ENCODE measurements at places on chromosomes 13 and 19.
A peak's percentile ranks its signal among the peaks of the same experiment; 100 is the strongest.

GRCh38 chr13:114174529-114174961, 4.5 kb upstream of the CFAP97D2 start:
- no peak for DNase-seq

DNA sequence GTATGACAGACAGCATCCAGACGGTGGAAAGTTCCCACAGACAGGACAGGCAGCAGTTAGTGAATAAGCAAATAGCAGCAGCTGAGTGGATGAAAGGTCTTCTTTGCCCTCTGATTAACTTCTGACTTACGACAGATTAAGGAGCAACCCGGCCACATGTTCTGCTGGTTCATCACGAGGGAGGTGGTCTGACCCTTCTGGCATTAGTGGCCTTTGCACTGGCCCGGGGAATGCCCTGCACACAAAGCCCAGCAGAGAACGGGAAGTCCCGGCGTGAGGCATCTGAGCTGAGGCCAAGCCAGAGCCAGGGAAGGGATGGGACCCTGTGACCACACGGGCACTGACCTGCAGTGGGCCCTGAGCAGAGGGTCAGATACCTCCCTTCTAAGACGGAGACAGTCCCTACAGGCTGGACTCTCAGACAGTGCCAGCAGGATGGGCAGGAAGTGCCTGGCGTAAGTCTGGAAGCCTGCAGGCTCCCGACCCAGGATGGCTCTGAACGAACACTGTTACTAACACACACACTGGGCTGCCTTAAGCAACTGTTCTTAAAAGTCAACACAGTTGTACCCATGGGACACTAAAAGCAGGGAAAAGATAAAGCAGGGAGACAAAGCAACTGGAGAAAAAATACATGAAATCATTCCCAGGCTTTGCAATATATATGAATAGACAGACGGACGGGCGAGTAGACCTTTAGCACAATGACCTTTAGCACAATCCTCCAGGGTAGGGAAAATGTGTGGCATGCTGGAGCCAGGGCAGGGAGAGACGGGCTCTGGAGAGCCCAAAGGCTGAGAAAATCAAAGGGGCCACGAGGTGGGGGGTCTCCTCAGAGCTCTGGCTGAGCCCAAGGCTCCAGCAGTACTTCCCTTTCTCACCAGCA, 6.3 kb downstream of the C19orf12 start:
- no peak for DNase-seq

DNA sequence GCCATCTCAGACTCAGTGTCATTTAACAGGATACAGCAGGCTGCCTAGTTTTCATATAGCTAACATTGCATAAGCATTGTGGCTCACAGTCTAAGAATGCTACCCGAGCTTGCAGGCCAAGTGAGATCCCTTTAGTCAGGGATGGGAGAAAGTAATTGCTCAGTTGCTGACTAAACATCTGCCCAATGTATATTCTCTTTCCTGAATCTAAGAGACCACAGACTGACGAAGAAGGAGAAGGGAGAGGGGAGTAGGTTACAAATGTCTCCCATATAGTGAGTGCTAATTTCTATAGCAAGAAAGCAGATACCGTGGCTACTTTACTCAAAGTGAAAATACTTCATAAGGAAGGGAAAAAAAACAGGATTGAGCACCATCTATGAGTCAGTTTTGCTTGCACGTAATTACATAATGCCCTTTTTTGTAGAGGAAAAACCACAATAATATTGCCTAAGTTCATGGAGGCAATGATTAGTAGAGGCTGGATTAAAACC, 453.9 kb downstream of the COG6 start:
- peak; percentile 96 for DNase-seq

GRCh38 chr13:90918536-90918935, 429.0 kb upstream of the MIR17HG start:
- peak; percentile 93 for DNase-seq

GRCh38 chr19:19064811-19065745, 1.3 kb downstream of the SLC25A42 start:
- no peak for DNase-seq

DNA sequence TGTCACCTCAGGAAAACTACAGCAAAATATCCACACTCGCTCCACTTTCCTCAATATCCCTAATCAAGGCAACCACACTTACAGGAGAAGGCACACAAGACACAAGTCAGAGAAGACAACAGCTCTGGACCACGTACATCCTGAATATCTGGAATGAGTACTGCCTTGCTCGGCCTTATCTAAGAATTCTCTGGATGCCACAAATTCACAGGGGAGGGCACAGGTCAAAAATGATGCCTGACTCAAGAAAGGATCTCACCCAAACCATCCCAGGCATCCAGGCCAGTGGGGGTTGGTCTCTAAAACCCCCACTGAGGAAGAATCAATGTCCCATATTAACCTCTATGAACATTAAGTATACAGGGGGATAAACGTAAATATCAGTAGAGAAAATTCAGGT, 29.9 kb downstream of the ATP7B start:
- DNase-seq = peak; percentile 36

DNA sequence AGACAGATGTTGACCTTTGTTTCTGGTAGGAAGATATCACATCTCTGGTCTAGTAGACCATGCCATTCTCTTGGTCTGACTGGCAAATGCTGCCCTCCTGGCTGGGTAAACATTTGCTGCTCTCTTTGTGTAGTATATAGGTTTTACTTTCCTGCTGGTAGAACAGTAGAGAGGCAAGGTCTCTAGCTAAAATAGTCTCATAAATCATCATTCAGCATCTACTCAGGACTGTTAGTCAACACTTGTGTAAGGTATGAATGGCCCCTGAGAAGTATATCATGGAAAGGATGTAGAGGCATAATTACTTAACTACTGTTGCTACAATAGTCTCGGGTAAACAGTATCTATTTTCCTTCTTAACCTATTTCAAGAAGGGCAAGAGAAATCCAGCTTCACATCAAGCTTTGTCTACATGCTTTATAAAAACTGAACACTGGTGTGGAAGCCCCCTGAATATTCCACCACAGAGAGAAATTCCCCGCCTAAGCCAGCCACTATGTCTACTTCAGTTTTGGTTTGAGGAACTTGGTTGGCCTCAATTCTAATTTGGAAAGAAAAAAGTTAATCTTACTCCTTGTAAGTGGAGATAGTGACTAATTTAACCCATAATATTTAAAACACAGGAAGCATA, 18.4 kb upstream of the MYCBP2 start:
- DNase-seq = no peak

DNA sequence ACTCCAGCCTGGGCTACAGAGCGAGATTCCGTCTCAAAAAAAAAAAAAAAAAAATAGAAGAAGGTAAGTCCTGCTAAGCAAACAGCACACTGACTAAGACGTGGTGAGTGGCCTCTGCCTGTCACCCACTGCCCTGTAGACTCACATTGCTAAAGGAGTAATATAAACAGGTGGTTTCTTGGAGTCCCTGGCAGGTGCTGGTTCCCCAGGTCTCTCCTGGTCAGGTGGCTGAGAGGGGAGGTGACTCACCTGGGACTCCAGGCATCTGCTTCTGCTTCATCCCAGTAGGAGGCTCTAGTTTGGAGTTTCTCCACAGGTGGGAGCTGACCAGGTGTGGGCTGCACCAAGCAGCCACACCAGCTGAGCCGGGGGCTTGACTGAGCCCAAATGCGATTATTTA, at the start of gene OR10H1:
OR10H1 (minus strand) TSS at position 359 of the 400 bp plus-strand sequence. CDS start 7,627 bp downstream, outside the sequence.
- no peak for DNase-seq

DNA sequence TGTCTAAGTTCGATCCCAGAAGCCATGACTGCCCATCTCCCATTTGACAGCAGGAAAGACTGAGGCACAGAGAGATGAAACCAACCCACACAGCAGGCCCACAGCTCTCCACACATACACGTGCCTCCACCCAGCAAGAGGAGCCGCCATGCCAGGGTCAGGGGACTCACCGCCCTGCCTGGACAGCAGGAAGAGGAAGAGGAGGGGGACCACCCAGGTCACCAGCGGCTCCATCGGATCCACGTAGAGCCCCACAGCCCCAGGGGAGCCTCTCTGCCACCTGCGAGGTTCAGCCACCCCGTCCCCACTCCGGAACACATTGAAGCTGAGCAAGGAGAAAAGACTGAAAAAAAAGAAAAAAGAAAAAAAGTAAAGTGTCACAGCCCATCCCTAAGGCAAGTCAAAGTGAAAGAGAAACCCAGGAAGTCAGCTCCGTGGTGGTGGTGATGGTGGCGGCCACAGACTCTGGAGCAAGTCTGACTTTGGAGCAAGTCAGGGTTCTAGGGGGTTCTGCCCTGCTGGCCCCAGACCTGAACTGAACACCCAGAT, at the start of gene IL12RB1:
IL12RB1 (minus strand) TSS at position 345 of the 549 bp plus-strand sequence; CDS start at position 234, 111 bp downstream.
- no peak for DNase-seq

GRCh38 chr19:29439688-29440550, 85.9 kb upstream of the VSTM2B start:
- DNase-seq = no peak

DNA sequence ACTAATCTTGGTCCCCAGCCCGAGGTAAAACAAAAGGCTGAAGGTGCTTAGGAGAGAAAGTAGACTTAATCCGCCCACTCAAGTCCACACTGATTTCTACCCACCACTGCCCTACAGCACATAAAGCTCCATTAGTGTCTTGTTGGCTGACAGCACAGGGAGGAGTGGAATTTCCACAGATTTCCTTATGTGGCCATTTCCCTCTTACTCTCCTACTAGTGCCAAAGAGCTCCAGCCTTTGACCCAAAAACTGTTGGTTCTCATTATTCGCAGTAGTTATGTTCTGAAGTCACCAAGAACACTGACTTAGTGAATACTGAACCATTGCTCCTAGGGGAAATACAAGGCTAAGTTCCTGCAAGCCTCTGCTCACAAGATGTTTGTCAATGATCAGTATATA, 61.2 kb downstream of the RAB20 start:
- no peak for DNase-seq

DNA sequence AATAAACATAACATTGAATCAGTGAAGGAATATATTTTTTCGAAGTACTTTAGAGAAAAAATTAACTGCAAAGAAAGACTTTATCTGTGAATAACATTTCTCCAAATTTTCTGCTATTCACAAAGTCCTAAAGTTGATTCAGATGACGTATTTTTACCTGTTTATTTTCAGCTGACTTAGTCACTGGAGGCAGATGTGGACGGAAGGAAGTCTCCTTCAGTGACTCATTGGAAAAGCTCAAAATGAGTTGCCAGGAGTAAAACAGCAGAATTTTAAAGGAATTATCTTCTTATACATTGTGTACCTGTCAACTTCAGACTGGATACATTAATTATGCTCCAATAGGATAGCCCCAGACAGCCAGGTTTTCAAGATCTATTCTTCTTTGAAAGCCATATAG, 679.3 kb upstream of the GPC6 start:
- peak; percentile 75 for DNase-seq

DNA sequence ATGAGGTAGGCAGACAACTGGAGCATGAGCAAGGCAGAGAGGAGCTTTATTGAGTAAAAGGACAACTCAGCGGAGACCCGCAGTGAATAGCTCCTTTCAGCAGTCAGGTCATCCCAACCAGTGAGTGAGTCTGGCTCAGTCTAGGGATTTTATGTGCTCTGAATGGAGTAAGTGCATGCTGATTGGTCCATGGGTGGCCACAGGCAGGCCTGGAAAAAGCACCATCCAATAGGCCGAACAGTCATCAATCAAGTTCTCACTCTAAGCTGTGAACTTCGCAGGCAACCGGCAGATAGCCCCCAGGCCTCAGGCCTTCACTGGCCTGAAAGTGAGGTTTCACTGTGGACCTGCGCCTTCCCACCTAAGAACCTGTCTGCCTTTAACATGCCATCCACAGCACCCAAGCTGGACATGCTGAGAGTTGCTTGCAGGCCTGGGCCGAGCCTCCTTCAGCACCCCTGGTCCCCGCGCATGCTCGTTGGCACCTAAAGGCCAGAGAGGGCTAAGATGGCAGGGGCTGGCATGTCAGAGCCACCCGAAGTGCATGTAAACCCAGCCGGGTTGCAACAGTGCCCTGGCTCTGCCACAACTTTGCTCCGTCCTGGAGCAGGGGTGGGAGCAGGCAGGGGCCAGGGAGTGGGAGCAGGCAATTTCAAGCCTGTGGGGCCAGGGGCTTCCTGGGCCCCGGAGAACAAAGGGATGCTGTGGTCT, 698.7 kb downstream of the SLITRK1 start:
- no peak for DNase-seq

GRCh38 chr19:9070066-9070465, 16.8 kb upstream of the OR1M1 start:
- DNase-seq = peak; percentile 19

DNA sequence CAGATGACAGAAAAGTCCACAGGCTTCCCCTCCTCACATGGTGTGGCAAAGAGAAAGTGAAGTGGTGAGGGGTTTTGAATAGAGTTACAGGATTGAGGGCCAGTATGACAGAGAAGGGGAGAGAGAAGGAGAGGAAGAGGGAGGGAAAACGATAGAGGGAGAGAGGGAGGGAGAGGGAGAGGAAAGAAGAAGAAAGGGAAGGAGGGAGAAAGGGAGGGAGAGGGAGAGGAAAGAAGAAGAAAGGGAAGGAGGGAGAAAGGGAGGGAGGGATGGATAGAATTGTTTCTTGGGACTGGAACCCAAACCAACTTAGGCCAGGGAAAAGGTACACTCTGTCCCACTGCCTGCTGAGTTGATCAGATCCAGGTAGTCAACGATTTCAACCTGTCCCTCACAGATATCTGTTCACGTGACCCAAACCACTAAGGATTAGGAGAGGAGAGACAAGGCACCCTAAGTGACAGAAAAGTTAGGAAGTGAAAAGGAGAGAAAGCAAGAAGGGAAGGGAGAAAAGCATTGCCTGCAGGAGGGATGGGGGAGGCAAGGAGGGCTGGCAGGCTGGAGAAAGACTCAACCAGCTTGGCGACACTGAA, 8.1 kb upstream of the IGFL3 start:
- DNase-seq = no peak

GRCh38 chr19:13173139-13173737, 23.0 kb downstream of the IER2 start:
- no peak for DNase-seq

DNA sequence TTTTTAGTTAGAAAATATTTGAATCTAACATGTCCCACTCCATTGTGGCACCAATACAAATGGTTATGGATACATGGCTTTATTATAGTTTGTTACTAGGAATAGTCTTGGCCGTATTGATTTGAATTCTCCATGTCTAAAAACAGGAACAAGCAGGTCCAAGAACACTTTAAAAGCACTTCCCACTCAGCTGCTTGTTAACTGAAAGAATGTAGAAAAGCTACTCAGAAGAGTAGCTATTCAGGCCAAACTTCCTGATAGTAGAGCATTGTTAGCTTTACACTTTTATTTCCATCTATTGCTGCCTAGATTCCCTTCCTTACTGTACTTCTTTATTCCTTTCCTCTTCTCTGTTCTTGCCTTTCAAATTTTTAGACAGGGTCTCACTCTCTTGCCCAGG, 6.9 kb downstream of the PIBF1 start:
- DNase-seq = no peak

- peak; percentile 85 for DNase-seq
These were observed 15.4 kb upstream of the IRGC start for GRCh38 chr19:43700395-43701000.

DNA sequence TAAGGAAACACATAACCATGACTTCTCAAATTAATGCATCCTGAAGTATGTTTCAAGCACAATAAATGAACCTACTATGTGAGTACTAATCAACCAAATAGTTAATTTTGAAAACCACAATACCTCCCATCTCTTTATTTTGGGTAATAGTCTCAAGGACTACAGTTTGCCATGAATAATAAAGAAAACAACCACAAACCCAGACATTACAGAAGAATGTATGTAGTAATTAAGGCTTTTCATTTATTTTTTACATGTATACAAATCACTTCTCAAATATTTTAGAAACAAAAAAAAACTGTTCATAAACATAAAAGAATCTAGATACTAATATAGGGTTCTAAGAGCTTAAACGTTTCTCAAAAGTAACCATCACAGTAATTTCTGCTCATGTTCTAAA, 6.8 kb downstream of the KATNAL1 start:
- no peak for DNase-seq

All from fibroblast of lung (primary cell).